NCI-H187 treated with DMSO at 0.1 percent for 48 hours (cell line): ENCODE measurements at places on chromosomes 3 and 15.

DNA sequence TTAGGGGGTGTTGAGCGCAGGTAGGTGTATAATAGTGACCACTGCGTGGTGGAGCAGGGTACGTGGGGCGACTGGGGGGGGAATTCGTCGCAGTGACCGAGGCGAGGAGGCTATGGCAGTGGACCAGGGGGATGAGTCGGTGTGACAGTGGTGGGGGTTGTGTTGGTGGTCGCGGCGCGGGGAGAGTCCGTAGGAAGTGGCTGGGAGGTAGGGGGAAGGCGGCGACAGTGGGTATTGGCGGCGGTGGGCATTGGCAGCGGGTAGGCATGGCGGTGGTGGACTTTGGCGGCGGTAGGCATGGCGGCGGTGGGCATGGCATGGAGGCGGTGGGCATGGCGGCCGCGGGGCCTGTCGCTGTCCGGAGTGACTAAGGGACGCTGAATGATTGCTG, 739 bp downstream of the SNRPN start:
- no peak for DNase-seq

- DNase-seq, result no peak
These were observed 133.5 kb upstream of the TBL1XR1 start for GRCh38 chr3:177330779-177331178.

GRCh38 chr15:31261266-31262142, 65.1 kb upstream of the KLF13 start:
- no peak for DNase-seq

- DNase-seq, result no peak
These were observed 118.3 kb downstream of the TIGIT start for GRCh38 chr3:114411811-114412803.

GRCh38 chr3:125436921-125437320, 61.8 kb upstream of the ZNF148 start:
- no peak for DNase-seq

DNA sequence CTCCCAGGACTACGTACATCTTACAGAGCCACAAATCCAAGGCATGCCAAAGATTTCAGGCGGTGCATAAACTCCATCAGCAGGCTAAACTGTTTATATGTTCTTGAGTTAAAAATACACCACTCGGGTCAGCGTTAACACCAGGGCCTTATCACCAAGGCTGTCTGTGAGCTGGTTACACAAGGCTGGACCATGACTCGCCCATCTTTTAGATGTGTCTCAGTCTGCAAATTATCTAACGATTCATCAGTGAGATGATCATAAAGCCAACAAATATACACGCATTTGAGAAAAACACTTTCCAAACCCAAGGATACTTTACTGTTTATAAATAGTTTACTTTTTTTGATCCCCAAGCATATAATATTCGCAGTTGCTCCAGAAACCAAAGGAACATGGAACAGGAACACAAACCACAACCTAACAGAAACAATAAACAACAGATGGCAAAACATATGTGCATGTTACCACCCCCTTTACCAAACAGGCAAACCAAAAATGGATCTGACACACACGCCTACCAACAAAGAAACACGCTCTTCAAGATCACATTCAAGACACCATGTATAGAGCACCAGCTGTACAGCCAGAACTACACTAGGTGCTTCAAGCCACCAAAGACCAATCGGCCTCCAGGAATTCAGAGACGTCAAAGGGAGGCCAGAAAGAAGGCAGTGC, 15.4 kb downstream of the LRIG1 start:
- DNase-seq, result no peak

DNA sequence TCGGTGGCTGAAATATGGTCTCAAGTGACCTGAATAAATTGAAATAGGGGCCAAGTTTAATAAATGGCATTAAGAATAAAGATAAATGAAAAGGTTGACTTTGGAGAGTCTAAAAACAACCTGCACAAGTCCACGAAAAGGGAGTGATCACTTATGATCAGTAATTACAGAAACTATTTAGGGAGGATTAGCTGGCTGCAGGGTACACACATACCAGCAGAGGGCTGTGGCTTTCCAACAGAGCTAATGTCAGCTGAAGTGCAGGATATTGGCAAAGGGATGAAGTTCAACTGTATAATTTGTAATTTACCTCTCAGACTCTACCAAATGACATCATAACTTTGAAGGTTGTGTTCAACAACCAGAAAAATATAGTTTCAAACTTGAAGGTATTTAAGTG, 86.8 kb downstream of the SYNPR start:
- DNase-seq, result no peak

GRCh38 chr3:158953131-158953530, 151.3 kb downstream of the MFSD1 start:
- no peak for DNase-seq

DNA sequence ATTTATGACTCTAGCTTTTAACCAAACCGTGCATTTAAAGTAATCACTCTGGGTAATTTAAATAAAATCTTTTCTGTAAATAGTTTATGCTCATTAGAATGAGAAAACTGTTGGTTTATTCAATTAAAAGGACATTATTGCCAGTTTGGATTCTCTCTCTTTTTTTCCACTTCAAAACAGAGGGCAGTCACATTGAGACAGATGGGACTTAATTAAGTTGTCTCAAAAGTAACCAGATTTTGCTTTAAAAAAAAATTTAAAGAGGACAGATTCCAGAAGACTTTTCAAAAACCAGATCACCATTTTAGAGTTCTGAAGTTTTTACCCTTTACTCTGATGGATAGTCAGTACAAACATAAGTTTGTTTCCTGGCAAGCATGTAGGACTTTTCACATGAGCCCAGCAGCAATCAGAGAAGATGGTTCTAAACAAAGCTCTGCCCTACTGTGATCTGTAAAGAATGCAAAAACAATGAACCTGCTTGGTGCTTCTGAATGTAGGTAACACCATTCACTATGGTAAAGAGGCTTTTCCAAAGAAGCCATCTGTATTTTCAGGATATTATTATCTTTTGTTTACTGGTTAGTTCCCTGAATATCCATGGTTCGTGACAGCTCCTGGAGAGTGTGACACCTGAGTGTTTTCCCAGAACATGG, 136.2 kb downstream of the LRTM1 start:
- DNase-seq, result no peak

DNA sequence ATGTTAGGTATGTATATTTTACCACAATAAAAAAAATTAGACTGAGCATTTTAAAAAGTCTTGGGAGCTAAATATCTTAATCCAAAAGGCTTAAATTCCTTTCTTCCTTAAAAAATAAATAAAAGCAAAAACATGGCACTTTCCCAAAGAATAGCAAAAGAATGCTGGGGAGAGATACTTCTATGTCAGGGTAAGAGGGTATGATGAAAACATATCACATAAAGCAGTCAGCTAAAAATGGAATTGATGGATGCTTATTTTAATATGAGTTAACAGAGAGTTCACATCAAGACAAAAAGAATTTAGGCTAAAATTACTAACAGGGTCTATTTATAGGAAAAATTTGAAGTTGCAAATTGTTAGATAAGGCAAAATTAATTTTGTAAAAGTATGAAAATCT, 141.0 kb downstream of the MYLK start:
- DNase-seq, result no peak

GRCh38 chr3:194572143-194572789, 61.0 kb downstream of the TMEM44 start:
- DNase-seq, result no peak

DNA sequence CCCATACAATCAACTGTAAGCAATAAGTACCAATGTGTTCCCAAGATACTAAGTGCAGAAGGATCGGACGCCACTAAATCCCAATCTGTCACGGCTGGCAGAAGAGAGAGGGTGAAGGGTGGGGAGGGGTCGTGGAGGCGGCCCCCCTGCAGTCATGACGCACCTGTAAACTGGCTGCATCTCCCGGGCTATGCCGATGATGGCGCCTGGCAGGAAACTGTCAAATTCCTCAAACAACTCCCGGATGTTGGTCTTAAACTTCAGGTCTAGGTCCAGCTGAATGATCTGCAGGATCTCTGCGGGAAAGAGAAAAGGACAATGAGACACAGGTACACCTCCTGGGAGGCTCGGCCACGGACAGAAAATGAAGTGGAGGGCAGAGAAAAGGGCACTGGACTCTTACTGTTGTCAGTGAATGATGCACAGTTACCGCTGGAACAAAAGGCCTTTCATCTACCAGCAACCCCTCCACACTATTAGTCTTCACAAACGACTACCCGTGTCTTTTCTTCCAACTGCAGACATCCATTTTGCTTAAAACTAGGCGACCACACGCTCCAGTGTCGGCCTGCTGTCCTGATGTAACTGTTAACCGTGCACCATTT, 114.6 kb downstream of the XXYLT1 start:
- no peak for DNase-seq

GRCh38 chr3:140234256-140234655, 299.3 kb downstream of the CLSTN2 start:
- no peak for DNase-seq

- no peak for DNase-seq
These were observed 18.4 kb downstream of the GYG1 start for GRCh38 chr3:149009732-149010131.

DNA sequence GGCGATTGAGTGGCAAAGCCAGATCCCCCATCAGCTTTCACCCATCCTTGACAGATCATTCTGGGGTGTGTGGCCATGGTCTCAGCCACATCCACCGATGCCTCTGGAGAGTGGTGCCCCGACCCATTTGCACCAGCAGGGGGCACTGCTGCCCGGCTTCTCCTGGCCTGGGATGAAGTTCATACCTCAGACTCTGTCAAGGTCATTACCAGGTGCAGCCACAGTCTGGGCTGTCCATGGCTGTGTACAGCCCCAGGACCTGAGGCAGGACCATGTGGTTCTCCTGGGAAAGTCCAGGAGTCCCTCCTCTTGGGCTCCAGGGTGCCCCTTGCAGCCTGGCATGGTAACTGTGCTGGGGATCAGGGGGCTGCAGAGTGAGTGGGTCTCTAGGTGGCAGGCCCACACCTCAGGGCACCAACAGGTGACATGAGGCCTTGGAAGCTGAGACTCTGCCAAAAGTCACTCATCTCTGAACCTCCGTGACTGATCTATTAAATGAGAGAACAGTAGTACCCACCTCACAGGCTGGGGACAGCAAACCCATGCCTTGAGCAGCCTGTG, 67.2 kb downstream of the CACNA2D2 start:
- no peak for DNase-seq

DNA sequence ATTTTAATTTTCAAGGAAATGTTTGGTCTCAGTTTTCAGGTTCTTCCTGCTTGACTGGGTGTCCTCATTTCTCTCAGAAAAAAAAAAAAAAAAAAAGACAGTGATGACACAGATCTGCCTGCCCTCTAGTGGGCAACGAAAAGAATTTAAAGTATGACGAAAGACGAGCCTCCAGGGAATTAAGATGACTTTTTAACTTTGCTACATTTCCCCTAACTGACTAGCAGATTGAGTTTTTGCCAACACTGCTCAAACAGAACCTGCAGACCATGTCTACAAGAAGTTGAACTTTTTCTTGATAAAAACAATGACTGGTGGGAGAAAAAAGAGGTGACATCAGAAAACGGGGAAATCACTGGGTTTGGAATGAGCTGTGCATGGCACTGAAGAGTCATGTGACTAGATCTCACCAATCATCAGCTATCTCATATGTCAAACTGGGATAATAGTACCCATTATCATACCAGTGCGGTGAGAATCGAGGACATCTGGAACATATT, 40.8 kb downstream of the EOMES start:
- DNase-seq, result no peak

DNA sequence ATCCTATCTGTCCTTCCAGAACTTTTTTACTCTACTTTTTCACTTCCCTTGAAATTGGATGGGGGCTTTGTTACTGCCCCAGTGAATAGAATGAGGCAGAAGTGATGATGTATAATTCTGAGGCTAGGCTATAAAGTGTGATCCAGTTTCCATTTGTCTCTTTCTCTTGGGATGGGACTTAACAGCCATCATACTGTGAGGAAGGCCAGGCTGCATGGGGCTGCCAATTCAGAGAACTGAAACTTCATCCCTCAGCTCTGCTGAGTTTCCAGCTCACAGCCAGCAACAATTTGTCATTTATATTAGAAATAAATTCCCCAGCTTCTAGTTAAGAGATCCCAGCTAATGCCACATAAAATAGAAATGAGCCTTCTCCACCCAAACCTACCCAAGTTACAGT, 504.0 kb upstream of the TGFBR2 start:
- no peak for DNase-seq

GRCh38 chr3:37435572-37435971, 261.2 kb upstream of the LRRFIP2 start:
- DNase-seq, result no peak

GRCh38 chr3:190076136-190076535, 44.6 kb downstream of the P3H2 start:
- no peak for DNase-seq

- no peak for DNase-seq
These were observed 31.8 kb downstream of the P3H2 start for GRCh38 chr3:190088890-190089289.

DNA sequence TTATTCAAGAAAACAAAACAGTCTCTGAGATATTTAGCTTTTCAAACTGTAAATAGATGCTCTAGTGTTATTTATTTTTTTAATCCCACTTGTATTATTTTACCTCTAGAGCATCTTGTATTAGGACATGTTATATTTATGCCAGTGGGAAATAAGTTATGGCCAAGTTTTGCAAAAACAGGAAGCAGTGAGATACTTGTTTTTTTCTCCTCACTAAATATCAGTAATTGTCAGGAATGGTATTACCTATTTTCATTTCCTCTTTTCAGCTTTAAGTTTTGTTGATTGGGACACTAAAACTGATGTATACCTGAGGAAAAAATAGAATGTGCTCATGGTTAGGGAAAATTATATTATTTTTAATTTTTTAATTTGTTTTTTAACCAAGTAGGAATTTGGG, 8.6 kb upstream of the IL20RB start:
- DNase-seq, result no peak

- no peak for DNase-seq
These were observed 13.0 kb upstream of the SLC28A1 start for GRCh38 chr15:84871428-84871985.

DNA sequence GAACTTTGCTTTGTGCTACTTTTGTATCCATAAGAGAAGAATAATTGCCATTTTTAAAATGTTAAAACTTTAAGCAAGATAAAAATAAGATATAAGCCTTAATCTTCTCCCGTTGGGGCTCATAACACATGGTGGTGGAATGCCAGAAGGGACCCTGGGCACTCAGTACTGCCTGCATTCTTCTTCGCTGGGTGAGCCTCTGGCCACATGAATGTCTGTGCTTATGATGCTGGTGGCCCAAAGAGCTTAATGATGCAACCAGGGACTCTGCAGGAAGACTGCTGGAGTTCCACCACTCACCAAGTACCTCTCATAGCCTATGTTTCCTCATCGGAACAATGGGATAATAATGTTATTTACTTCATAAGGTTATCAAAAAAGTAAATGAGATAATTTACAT, 103.6 kb downstream of the ERC2 start:
- no peak for DNase-seq
